ENCODE measurements at places on chromosomes 7 and 10.

- DNase-seq: peak; percentile 83
Measured at GRCh38 chr10:110357252-110357780, 52.6 kb upstream of the SMNDC1 start.

GRCh38 chr10:16787361-16787791 is 29.8 kb downstream of the RSU1 start:
- no peak for DNase-seq

- DNase-seq: no peak
Measured at GRCh38 chr10:128069351-128070051, 56.7 kb downstream of the MKI67 start.

GRCh38 chr7:112529521-112529920 is 48.7 kb downstream of the LSMEM1 start:
- DNase-seq: no peak

- DNase-seq: peak; percentile 26
Measured at GRCh38 chr10:48199580-48200377, 74.7 kb downstream of the FRMPD2 start.

- no peak for DNase-seq
Measured at GRCh38 chr10:121800831-121801230, 127.0 kb downstream of the ATE1 start.

- peak; percentile 79 for DNase-seq
Measured at GRCh38 chr10:101817337-101818118, 716 bp downstream of the OGA start.

DNA sequence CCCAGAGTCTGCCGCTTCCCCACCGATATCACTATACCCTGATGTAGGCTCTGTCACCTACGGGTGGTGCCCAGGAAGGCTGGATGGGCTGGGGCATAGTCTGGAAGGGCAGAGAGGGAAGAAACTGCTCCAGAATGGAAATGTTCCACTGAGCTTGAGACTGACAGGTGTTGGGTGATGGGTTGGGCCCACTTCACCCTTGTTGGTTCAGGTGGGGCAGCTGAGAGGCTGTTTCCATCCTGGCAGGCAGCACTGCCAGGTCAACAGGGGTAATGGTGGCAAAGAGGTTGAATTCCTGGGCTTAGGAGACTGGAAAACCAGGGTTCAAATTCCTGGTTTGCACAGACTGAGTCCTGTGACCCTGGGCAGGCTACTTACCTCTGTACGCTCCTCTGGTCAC is 28.5 kb upstream of the FRAT2 start:
- no peak for DNase-seq

- no peak for DNase-seq
Measured at GRCh38 chr10:124704428-124705380, 39.5 kb downstream of the FAM53B start.

- no peak for DNase-seq
Measured at GRCh38 chr7:110675383-110676103, 415.4 kb upstream of the LRRN3 start.

GRCh38 chr10:51170518-51171245 is 96.4 kb downstream of the PRKG1 start:
- DNase-seq: no peak

DNA sequence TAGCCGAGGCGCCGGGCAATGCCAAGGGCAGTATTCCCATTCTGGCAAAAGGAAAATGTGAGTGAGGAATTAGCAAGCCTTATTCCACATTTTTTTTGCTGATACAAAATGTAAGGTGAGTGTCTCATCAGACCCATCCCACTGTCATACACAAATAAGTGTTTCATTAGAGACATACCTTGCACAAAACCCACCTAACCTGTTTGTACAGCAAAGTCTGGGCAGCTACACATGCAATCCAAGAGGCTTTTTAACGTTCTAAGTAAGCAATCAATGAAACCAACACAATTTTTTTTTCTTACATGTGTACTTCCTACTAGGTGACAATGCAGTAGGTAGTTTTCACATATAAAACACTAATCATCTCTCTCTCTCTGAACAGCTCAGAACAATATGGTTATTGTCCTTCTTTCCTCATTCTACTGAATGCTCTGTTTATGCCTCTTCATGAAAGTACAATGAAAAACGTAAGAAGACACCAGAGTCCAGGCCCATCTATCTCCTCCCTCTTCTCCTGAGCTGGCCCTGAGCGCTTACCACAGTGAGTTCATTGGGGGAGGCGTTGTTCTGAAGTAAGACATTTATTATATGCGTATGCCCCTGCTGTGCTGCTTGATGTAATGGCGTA is 217.2 kb downstream of the ANK3 start:
- no peak for DNase-seq

DNA sequence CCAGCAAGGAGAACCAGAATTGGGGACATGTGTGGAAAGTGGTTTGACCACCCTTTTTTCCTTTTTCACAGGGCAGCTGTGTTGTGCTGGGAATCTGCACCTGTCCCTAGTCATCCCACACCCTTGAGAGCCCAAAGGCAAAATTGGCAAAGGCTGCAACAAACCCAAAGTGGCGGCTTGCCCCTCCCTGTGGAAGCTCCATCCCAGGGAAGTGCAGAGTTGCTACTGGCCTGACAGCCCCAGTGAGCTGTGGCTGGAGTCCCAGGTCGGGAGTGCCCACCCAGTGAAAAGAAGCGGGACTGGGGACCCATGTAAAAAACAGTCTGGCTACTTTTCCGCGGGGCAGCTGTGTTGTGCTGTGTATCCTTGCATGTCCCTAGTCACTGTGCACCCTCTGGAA is 109.1 kb upstream of the GRM3 start:
- no peak for DNase-seq

GRCh38 chr10:103990121-103990520 is 23.2 kb downstream of the SLK start:
- no peak for DNase-seq

DNA sequence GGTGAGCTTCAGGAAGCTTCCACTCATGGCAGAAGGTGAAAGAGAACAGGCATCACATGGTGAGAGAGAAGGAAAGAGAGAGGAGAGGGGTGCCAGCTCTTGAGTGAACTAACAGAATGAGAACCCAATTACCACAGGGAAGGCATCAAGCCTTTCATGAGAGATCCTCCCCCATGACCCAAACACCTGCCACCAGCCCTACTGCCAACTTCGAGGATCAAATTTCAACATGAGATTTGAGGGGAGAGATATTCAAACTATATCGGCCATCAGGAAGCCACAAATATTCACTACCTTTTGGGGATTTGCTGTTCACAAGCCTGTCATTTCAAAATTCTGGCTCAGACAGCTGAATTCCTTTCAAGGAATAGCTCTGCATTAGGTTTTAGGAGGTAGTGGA is 39.9 kb upstream of the SMNDC1 start:
- no peak for DNase-seq

DNA sequence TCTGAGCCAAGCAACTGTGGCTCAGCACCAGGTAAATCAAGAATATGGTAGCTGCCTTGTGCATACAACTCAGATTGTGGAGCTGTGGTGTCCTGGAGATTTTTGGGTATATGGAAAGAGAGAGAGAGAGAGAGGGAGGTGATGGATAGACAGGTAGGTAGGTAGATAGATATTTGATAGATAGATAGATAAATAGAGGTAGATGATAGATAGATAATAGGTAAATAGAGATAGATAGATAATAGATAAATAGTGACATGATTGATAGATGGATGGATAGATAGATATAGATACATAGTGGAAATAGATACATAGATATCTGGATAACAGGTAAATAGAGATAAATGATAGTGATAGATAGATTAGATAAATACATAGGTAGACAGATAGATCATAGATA is 206.3 kb downstream of the KLF6 start:
- no peak for DNase-seq

DNA sequence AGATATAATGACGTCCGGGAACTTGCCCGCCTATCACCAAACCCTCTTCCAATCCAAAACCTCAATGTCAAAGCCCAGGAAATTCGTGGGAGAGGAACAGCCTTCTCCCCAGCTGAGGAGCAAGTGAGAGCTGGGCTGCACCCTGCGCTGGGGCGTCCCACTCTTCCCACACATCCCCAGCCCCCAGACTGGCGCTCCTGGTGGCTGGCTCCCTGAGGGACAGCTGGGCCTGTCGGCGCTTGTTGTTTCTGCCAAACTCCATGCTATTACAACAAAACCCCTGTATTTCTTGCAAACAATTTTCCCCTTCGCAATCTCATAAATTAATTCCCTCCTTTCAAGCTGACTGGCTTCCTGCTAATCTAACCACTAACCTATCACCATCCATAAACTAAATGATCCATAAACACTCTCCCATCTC is 53.0 kb downstream of the GRID1 start:
- no peak for DNase-seq

- DNase-seq: no peak
Measured at GRCh38 chr7:47577321-47577919, 4.5 kb downstream of the TNS3 start.

GRCh38 chr7:99366646-99367045 is 7.9 kb upstream of the ARPC1B start:
- DNase-seq: no peak

GRCh38 chr7:100983451-100984187 is 14.3 kb downstream of the MUC12 start:
- peak; percentile 75 for DNase-seq

- DNase-seq: no peak
Measured at GRCh38 chr7:47142169-47142866, 439.6 kb downstream of the TNS3 start.

DNA sequence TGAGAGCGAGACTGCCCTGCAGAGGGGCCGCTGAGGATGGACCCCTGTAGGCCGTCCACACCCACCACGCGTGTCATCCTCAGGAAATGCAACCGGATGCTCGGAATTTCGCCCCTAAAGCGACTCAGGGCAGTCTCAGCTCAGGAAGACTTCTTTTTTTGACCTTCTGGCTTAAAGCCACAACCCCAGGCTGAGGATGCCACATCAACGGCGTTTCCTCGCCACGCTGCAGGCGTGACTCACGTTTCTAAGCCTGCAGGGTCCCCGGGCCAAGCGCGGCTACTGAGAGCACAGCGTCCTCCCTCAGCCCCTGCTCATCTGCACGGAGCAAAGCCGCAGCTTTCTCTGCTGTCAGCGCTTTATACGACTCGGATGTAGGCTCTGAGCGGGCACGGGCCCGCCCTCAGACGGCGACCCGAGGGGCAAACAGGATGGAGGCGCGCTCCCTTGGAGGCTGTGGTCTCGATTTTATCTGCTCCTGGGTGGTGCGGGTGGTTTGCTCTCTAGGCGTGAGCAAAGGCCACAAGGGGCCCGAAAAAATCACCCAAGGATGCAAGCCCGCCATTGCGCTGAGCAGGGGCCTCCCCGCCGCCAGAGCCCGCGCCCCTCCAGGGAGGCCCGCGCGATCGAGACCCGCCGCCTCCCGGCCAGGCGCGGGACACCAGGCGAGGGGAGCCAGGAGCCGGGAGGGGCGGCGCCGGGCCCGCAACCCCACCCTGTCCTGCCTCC is 726 bp upstream of the INSIG1 start:
- no peak for DNase-seq

- DNase-seq: no peak
Measured at GRCh38 chr7:88967432-88967831, 171.9 kb upstream of the TEX47 start.

DNA sequence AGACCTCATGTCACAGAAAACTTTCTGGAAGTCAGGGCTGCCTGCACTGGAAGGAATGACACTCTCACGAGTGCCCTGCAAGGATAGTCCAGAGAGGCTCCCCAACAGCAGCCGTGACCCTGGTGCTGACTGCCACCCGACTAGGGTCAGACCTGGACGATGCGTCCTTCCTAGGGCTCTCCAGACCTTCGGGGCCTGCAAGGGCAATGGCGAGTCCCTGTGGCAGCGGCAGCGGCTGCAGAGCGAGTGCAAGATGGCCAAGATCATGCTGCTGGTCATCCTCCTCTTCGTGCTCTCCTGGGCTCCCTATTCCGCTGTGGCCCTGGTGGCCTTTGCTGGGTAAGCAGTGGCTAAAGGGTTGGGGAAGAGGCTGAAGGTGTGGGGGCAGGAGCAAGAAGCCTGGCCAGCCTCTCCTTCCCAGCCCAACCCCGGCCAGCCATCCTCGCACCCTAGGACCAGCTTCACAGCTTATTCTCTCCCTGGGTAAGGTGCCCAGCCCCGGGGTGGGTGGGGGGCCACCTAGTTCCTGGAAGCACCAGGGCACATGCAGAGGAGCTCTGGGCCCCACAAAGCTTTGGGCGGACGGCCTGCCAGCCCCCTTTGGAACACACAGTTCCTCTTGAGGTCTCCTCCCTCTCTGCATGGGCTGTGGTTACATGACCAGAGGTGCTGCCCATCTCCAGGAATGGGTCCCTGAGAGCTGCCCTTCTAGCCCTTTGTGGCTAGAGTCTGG is 5.5 kb downstream of the OPN4 start:
- DNase-seq: no peak

GRCh38 chr10:23754941-23755340 is 316.1 kb downstream of the OTUD1 start:
- no peak for DNase-seq

- no peak for DNase-seq
Measured at GRCh38 chr10:101143345-101143630, 12.2 kb downstream of the TLX1 start.

DNA sequence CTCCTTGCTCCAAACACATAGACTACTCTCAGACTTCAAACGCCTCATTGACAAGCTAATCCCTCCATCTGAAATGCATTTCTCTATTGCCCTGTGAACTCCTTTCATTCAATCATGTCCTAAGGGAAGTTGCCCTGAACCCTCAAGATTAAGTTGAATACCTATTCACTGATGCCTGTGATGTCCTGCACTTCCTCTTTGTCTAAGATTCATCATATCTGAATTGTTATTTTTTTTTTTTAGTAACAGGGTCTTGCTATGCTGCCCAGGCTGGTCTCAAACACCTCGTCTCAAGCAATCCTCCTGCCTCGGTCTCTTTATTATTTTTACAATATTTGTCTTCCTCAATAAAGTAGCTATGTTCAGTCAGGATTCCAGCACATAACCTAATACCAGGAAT is 3.2 kb downstream of the PSMA2 start:
- DNase-seq: no peak

DNA sequence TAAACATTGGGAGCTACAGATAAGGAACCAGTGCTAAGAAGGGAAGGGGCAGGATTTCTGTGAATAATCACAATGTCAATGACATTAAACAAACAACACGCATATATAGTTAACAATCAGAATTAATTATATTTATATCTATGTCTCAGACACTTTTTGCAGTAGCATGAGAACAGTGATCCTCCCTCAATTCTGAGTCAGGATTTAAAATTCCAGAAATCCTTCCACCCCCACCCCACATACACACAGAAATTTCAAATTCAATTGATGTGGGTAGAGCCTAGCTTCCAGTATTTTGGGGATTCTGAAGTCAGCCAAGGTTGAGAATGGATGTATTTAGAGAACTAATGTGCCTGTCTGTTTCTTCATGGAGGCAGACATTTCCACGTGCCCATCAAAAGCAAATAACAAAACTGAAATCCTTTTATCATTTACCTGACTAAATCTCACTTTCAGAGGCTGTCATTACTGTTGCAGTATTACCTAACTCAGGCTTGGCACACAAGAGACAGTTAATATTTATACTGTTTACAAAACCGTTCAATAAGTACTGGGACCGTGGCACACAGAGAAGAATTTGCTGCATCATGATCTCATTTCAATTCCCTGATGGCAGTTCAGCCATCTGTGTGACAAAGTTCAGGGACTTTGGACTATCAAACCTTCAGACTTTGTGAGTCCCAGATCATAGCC is 116.6 kb upstream of the PALS2 start:
- DNase-seq: no peak

Measured in kidney epithelial cell (primary cell).